CD4-positive, alpha-beta memory T cell (primary cell): ENCODE measurements at places on chromosomes 1 and 21. TPM values are rescaled to one million over a fixed set of nuclear protein-coding genes. Genes with fewer than 3 reads are reported as not detected.
A peak's percentile ranks its signal among the peaks of the same experiment; 100 is the strongest.

DNA sequence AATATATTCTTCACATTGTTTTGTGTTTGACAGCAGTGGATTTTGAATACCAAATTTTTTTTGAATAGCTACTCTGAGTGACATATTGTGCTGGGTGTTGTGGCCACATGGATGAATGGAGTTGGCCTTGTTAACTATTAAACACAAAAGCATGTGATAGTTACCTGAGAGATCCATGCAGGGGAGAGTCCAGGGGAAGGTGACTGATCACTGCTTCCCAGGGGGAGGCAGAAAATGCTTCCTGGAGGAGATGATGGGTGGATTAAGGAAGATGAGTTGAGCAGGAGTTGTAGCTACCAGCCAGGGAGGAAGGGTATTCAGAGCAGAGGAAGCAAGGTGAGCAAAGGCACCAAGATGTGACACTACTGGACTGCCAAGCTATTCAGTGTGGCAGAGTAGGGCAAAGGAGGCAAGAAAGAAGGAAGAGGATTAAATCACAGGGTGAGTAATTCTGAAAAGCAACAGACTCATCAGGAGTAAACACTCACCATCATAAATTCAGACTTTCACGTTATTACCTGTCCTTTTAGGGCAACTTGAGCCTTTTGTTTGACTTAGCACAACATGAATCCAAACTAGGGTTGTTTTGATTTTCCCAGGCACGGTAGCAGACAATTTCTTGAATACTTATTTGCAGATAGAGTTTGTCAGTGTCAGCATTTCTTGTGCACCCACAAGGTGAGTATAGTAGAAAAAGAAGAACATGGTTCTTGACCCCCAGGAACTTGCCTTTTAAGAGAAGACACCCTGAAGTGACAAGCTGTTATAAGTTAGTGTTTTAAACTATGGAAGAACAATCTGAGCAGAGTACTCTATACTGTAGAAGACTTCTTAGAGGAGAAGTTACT lies 4.2 kb downstream of the CD46 start:
- DNase-seq, result no peak

Gene OR2G6
- not detected for total RNA-seq

Gene AGMAT
- 3.3 TPM for total RNA-seq

GRCh38 chr1:28199328-28200233 lies 23.1 kb upstream of the PTAFR start:
- peak; percentile 82 for DNase-seq

GRCh38 chr1:51569284-51570062 lies 47.4 kb upstream of the OSBPL9 start:
- peak; percentile 68 for DNase-seq

- DNase-seq, result no peak
These were observed 281.8 kb downstream of the VAV3 start for GRCh38 chr1:107683191-107683657.

Gene KRTAP13-2
- not detected for total RNA-seq
